Ureter (tissue), 1 donor: ENCODE measurements at places on chromosomes 3 and 15.

DNA sequence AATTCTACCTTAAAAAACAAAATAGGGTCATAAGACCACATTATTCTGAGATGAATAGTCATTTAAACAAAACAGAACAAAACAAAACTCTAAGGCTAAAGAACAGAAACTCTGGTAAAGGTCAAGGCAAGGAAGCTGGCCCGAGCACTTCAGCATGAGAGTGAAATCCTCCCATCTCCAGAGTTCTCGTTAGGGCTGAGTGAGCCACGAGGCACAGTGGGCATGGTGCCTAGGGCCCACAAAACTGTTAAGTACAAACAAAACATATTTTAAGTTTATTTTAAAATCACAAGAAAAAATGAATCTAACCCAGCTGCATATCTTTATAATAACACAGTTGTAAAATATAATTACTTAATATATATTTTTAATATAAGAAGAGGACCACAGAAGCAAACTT lies 417.8 kb upstream of the GBE1 start:
- DNase-seq, result no peak

GRCh38 chr3:82128271-82128670 lies 366.8 kb upstream of the GBE1 start:
- DNase-seq, result no peak

DNA sequence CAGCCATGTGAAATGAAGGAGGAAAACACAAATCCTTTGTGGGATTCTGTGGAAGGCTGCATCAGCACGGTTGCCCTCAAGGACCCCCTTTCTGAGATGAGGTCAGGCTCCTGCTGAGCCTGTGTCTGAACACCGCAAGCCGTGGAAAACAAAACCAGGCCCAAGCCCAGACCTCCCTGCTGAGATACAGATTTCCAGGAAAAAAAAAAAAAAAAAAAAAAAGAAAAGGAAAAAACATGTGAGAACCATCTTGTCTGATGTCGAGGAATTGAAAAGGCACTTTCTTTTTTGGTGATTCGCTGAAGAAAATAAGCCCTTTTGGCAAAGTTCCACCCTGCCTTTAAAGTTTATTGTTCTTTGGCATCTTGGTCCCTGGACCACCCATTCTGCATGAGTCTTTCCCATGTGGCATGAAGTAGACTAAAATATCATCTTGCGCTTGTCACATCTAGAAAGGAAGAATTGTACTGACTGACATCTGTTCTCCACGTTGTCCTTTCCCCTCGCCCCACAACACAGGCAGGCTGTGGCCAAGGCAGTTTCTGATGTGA lies 117.6 kb downstream of the CHST2 start:
- DNase-seq, result no peak

- DNase-seq, result no peak
Measured at GRCh38 chr15:68309024-68309423, 31.5 kb downstream of the FEM1B start.
